ENCODE measurements at places on chromosomes 2 and 18.

DNA sequence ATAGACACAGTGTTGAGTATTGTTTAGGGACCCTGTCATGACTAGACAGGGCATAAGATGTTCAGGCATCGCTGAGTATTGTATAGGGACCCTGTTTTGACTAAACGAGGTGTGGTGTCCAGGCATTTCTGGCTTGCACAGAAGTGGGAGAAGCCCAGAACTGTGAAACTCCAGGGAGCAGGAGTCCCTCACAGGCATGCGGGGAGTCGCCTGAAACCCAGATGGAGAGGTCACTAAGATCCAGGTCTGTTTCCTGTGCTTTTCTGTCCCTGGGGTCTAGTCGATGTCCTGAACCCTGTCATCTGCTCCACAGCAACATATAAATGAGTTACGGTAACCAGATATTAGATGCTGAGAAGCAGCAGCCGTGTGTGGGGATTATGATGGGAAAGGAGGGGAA is 469.0 kb upstream of the SALL3 start:
- no peak for DNase-seq

DNA sequence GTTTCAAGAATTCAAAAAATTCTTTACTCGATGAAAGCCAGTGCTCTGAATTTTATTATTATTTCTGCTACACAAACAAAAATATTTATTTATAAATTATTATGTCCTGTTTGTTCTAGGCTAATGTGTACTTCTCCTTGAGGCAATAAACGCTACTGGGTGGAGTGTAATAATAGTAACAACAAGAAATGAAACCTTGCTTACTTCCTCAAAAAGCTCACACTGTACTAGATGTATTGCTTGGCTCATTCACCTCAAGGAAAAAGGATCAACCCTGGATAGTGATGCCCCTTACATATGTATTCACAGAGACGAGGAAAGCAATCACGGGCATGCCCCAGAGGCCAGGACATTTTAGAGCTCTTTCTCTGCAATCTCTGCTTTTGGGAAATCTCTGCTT is 685.6 kb upstream of the NXPH2 start:
- no peak for DNase-seq

GRCh38 chr2:232512602-232513001 is 7.6 kb upstream of the PRSS56 start:
- no peak for DNase-seq

DNA sequence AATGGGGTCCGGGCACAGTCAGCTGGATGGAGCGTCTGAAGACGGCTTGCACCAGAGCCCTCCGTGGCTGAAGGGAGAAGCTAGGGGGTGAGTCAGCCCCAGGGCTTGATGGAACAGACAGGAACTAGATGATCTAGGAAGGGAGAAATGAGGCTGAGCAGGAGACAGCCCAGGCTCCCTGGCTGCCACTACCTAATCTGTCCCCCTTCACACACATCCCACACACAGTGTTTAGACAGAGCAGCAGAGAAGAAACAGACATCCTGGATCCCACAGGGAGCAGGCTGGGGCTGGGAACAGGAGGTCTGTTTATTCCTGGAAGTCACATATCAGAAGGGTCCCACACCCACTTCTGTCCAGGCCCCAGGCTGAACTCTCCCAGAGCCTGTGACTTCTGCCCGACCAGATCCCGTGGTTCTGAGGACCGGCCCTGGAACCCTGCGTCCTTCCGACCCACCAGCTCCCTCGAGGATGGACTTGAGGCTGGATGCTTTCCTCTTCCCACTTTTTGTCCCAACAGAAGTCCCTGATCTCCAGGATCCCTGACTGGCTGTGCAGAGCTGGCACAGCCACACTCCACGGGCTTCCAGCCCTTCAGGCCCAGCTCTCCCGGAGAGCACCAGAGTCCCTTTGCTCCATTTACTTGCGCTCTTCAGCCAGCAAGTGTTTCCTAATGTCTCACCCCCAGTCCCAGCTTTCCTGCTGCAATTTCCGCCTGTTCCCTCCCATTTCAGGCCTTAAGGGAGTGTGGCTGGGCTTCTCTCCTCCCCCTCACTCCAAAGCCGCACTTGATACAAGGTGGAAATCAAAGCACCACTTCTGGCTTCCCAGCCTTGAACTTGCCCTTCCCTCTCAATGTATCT is 1.5 kb upstream of the GPBAR1 start:
- no peak for DNase-seq

DNA sequence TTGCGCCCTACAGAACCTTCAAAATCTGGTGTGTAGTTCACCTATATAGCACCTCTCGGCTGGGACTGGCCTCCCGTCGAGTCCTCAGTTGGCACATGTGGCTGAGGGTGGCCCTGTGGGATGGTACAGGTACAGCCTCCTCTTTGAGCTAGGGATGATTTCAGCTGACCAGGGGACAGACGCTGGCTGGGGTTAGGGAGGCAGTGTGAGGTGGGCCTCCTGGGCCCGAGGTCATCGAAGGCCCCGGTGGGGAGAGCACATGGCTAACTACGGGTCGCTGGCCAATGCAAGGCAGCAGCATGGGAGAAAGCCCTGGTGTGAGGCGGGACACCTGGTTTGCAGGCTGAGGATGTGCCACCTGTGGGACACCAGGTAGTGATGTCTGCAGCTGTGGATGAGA is 304.8 kb downstream of the GBX2 start:
- no peak for DNase-seq

DNA sequence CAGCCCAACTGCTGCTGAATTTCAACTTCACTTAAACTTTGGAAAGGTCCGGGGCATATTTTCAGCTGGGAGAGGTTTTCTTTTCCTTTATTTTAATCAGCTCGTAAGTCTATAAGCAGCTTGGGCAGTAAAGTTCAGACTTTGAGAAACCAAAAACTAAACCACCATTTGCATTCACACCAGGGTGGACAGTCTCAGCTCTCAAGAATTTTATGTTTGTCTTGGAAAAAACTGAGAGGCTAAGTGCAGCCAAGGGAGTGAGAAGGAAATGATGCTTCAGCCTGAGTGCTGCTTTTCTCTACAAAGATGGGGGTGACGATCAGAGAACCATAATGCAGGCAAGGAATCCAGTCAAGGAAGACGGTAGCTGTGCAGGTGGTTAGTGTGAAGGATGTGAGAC is 30.2 kb downstream of the MCFD2 start:
- no peak for DNase-seq

- DNase-seq = no peak
Measured at GRCh38 chr2:42193722-42194187, 24.6 kb downstream of the EML4 start.

- no peak for DNase-seq
Measured at GRCh38 chr2:240440704-240441320, 5.3 kb downstream of the GPC1 start.

GRCh38 chr2:60662781-60663180 is 93.3 kb upstream of the PAPOLG start:
- DNase-seq = no peak

DNA sequence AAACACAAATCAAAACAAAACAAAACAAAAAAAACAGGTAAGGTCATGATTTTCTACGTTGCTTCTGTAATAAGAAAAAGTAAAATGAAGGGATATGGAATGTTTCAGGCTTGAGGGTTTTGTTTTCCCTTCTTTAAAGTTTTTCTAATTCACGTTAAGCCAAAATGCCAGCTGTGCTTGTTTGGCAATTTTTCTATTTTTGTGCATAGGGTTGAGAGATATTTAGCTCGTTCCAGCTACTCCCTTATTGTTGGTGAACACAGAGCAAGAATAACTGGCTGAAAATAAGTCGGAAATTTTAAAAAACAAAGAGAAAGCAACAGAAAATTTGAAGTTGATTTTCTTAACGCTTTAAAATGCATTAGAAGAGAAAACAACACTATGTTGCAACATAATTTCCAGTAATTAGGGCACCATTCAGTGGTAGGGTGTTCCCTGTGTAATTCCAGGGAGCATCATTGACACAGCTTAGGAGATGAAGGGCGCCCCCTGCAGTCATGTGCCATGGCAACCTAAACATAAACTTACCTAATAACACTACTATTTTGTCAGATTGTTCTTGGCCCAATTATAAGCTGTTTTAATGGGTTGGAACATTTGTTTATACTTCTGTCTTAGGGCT is 99.5 kb downstream of the DTNA start:
- no peak for DNase-seq

GRCh38 chr2:7748717-7749415 is 831.7 kb downstream of the RNF144A start:
- DNase-seq = no peak

DNA sequence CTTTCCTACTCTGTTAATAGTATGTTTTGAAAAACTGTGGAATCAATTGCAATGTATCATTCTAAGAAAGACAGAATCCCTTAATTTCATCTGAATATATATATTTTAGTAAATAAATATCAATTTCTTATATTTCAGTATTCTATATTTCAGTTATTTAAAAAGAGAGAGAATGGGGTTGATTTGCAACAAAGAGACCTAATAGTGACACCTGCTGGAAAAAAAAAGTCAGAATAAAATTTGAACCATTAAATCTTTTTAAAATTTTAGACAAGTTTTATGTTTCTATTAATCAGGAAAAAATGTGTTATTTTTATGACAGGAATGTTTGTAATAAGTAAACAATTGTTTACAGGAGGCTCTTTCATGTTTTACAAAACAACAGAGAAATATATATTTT is 20.7 kb upstream of the CCNT2 start:
- DNase-seq = no peak

GRCh38 chr2:102015399-102015798 is 23.6 kb downstream of the IL1R2 start:
- DNase-seq = no peak

DNA sequence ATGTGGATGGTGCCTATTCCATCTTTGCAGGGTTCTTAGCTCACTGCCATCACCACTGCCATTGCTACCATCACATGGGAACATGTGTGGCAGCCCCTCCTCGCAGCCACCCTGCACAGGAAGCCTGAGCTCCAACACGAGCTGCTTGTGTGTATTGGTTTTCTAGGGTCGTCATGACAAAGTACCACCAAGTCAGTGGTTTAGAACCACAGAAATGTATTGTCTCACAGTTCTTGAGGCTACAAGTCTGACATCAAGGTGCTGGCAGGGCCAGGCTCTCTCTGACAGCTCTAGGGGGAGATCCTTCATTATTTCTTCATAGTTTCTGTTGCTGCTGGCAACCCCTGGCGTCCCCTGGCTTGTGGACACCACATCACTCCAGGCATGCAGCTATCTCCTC is 10.3 kb upstream of the IL1R2 start:
- DNase-seq = no peak

DNA sequence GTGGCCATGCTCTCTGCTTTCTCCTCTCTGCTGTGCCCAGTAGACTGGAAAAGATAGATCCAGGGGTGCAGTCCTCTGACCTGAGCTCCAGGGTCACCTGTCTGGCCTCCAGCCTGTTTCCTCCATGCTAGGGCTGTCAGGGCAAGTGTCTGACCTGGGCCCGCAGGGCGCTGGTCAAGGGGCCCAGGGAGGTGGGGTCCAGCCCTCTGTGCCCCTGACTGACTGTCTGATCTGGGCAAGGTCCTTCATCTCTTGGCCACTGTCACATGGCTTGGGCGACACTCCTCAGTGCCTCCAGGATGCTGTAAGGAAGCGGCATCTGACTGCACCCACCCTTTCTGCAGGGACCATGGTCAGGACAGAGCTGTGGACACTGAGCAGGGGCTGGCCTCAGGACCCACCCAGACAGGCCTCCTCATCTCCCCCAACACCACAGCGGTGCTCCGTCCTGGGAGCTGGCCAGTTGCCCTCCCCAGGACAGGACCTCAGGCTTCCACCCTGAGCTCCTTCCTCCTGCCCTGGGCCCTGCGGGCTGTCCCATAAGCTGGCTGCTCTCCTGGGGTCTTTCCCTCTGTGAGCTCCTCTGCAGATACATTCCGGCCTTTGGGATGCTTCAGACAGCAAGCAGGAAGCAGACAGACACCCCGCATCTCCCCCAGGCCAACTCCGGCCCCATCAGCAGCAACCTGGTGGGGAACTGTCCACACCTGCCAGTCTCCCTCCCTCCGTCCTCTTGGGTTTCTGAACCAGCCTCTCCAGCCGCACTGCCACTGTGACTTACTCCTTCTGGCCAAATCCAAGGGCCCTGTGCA is 21.2 kb upstream of the ALPI start:
- no peak for DNase-seq

- peak; percentile 81 for DNase-seq
Measured at GRCh38 chr18:23918395-23919032, 96.0 kb upstream of the TTC39C start.

DNA sequence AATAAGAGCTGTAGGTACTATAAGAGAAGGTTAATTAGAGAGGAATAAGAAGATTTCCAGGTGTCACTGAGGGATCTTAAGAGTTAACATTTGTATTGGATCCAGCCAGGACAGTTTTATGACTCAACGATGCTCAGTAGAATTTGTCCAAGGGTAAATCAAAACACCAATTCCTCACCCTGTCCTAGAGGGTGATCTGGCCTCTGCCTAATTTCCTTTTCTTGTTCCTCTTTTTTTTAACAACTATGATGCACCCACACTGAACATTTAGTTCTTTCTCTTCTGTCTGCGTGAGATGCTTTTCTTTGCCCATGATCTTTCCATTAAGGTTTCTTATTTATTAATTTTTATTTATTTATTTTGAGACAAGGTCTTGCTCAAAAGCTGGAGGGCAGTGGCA is 92.0 kb downstream of the PMS1 start:
- DNase-seq = no peak

GRCh38 chr18:53946594-53946993 is 277.9 kb downstream of the MBD2 start:
- no peak for DNase-seq

DNA sequence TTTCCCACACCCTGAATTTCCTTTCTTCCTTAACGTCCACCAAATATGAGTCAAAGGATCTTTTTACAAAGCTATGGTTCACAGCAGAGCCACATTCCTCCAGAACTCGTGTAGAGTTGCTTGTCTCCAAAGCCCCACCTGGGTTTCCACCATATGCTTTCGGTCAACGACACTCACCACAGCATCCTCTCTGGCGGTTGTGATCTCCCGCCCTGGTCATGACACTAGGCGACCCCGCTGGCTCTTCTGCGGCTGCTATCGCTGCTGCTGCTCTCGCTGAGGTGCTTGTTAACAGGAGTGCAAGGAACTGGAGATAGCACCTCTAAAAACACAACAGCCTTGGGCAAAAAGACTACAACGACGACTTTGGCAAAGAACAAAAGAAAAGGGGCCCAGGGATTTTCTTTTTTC is 340 bp downstream of the SLC40A1 start:
- DNase-seq = peak; percentile 20

DNA sequence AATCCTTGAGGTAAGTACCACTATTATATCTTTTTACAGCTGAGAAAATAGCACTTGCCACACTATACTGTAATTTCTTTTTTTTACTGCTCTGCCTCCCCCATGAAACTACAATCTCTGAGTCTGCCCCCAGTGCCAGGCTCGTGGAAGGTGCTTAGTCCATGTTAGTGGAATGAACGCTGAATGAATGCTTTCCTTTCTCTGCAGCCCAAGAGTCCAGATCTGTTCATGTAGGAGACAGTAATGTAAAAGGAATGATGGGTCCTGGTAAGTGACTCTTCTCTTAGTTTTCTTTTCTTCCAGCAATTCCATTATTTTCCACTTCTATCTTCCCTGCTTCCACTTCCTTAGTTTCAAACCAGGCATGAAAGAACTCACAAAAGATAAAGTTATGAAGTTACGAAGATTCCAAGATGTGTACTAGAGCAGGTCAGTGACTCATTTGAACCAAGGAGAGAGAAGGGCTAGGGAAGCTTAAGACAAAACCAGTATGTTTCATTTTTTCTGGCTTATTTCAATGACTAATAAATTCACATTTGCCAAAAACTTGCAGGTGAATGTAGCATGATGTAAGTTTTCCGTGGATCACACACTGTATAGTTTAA is 46.0 kb downstream of the ARHGEF33 start:
- DNase-seq = no peak

Measured in stimulated activated CD4-positive, alpha-beta T cell treated with anti-CD3 and anti-CD28 coated beads, Interleukin-4, amount 100 ng/mL, for 1 hour (primary cell).